ENCODE measurements at places on chromosomes 6 and 20. TPM values are rescaled to one million over a fixed set of nuclear protein-coding genes. Genes with fewer than 3 reads are reported as not detected.
A peak's percentile ranks its signal among the peaks of the same experiment; 100 is the strongest.

DNA sequence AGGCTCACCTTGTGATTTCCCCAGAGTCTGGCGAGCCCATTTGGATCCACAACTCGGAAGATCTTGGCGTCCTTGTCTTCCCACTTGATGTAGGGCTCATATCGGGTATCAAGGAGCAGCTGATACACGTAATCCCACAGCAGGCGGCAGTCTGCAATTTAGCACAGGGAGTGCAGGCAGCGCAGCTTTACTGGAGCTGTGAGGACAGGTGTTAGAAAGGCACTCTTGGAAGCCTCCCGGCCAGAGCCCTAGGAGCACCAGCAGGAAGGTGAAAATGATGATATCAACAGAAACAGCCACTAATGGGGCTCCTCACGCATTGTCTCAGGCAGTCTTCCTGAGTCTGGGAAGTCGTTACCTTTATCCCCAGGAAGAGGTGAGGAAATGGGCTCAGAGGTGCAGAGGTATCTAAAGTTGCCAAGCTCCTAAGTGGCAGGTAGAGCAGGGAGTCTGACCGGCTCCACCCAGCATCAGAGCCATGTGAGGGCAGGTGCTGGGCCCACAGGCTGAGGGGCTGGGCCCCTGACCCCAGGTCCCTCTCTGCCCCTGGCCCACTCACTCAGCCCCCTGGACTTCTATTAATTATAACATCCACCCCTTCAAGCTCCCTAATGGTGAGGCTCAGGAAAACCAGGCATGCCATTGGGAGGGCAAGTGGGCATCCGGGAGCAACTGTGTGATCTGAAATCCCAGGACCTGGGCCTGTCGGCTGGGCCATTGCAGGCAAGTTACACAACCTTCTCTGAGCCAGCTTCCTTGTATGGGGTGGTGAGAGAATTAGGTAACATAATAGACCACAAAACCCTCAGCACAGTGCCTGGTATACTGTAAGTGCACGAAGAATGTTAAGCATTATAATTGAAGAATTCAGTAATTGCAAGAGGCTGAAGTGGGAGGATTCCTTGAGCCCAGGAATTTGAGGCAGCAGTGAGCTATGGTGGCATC lies 18.3 kb downstream of the ETV7 start:
- H3K4me3 ChIP-seq = no peak overlapping the region
- H3K4me1 ChIP-seq = no peaks in the 10 kb centered on the region
- H3K36me3 ChIP-seq = no peaks in the 10 kb centered on the region
- no peak for DNase-seq

- H3K27me3 ChIP-seq = no peaks in the 10 kb centered on the region
- no peak for DNase-seq
- H3K4me1 ChIP-seq = no peaks in the 10 kb centered on the region
- H3K27ac ChIP-seq = no peak overlapping the region
Observed at GRCh38 chr6:54614499-54615195, 231.9 kb upstream of the FAM83B start.

GRCh38 chr20:62536871-62537401 lies 61.1 kb upstream of the GATA5 start:
- H3K36me3 ChIP-seq = no peaks in the 10 kb centered on the region
- no peak for DNase-seq
- no peak overlapping the region for H3K4me3 ChIP-seq
- H3K27ac ChIP-seq = no peak overlapping the region
- H3K4me1 ChIP-seq = no peaks in the 10 kb centered on the region

The SLC22A1 gene
- polyA plus RNA-seq = not detected

DNA sequence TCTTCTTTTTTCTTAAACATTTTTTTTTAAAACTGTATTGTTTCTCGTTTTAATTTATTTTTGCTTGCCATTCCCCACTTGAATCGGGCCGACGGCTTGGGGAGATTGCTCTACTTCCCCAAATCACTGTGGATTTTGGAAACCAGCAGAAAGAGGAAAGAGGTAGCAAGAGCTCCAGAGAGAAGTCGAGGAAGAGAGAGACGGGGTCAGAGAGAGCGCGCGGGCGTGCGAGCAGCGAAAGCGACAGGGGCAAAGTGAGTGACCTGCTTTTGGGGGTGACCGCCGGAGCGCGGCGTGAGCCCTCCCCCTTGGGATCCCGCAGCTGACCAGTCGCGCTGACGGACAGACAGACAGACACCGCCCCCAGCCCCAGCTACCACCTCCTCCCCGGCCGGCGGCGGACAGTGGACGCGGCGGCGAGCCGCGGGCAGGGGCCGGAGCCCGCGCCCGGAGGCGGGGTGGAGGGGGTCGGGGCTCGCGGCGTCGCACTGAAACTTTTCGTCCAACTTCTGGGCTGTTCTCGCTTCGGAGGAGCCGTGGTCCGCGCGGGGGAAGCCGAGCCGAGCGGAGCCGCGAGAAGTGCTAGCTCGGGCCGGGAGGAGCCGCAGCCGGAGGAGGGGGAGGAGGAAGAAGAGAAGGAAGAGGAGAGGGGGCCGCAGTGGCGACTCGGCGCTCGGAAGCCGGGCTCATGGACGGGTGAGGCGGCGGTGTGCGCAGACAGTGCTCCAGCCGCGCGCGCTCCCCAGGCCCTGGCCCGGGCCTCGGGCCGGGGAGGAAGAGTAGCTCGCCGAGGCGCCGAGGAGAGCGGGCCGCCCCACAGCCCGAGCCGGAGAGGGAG lies 580 bp downstream of the VEGFA start:
- H3K4me1 ChIP-seq = peaks cover 9% of the 10 kb centered on the region
- H3K36me3 ChIP-seq = no peaks in the 10 kb centered on the region
- H3K27ac ChIP-seq = peak overlapping the region; percentile 45
- H3K4me3 ChIP-seq = peak overlapping the region; percentile 73

The PAX1 gene
- not detected for polyA plus RNA-seq

DNA sequence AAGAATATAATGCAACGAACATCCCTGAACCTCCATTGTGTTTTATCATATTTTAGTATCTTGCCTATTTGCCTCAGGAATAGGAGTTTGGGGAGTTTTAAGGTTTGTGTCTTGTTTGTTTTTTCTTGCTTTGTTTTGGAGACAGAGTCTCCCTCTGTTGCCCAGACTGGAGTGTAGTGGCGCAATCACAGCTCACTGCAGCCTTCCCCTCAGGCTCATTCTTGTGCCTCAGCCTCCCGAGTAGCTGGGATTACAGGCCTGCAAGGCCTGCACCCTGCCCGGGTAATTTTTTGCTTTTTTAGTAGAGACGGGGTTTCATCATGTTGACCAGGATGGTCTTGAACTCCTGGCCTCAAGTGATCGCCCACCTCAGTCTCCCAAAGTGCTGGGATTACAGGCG lies 63.3 kb upstream of the CARMIL1 start:
- no peaks in the 10 kb centered on the region for H3K27me3 ChIP-seq
- no peak for DNase-seq
- no peak overlapping the region for H3K4me3 ChIP-seq
- no peak overlapping the region for H3K27ac ChIP-seq
- no peaks in the 10 kb centered on the region for H3K4me1 ChIP-seq
- H3K36me3 ChIP-seq = no peaks in the 10 kb centered on the region

DNA sequence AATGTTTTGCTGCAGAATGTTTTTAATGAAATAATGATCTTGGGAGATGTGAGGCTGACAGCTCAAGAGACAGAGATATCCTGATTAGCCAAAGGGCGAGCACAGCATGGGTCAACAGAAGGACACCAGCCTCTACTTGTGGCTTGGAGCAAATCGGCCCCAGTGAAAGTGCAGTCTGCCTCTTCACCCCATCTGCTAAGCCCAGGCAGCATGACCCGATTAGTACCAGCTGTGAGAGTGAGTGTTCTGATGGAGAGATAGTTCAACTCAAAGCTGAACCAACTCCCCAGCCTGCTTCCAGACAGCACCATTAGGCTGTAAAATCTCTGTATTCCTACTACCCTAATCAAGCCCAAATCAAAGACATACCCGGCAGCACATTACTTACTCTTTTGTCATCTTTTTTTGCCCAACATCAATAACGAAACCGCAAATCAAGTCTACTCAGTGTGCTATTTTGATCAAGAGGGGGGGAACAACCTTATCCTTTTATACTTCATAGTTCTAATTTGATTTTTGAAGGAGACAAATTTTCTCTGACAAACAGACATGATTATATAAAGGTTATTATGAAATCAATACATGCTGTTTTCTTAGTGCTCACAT lies 514.1 kb upstream of the NRSN1 start:
- no peaks in the 10 kb centered on the region for H3K27me3 ChIP-seq
- H3K27ac ChIP-seq = no peak overlapping the region
- no peak overlapping the region for H3K4me3 ChIP-seq

The PTCRA gene
- not detected for polyA plus RNA-seq

The SLC24A3 gene
- not detected for polyA plus RNA-seq

The PNLDC1 gene
- not detected for polyA plus RNA-seq

GRCh38 chr20:4546786-4547185 lies 174.9 kb upstream of the PRND start:
- no peak overlapping the region for H3K27ac ChIP-seq
- no peaks in the 10 kb centered on the region for H3K36me3 ChIP-seq
- no peaks in the 10 kb centered on the region for H3K4me1 ChIP-seq
- H3K4me3 ChIP-seq = no peak overlapping the region
- DNase-seq = no peak

DNA sequence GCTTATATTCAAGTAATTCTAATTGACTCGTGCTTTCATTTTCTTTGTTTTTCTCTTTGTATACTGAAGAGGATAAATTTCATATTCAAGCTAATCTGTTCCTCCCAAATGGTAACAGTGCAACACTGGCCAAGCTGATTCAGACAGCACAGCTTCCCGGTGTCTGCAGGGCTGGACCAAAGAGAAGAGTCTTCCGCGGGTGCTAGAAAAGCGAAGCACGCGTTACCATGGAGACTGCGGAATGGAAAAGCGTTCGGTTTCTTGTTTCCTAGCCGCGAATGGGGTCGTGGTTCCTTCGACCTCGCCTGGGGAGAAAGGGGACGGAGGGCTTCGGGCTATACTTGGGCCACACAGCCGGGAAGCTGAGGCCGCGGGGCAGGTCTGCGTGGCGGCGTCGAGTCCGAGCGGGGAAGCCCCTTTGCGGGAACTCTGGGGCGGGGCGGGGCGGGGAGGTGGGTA lies 6.2 kb upstream of the ZNF311 start:
- no peaks in the 10 kb centered on the region for H3K27me3 ChIP-seq
- peaks cover 4% of the 10 kb centered on the region for H3K4me1 ChIP-seq
- no peaks in the 10 kb centered on the region for H3K36me3 ChIP-seq
- peak; percentile 35 for DNase-seq
- H3K4me3 ChIP-seq = peak overlapping the region; percentile 33
- H3K27ac ChIP-seq = peak overlapping the region; percentile 51

- H3K27me3 ChIP-seq = no peaks in the 10 kb centered on the region
- no peaks in the 10 kb centered on the region for H3K36me3 ChIP-seq
- peak overlapping the region; percentile 98 for H3K27ac ChIP-seq
- no peak for DNase-seq
Observed at GRCh38 chr6:63635215-63635587, 401 bp upstream of the PHF3 start.

DNA sequence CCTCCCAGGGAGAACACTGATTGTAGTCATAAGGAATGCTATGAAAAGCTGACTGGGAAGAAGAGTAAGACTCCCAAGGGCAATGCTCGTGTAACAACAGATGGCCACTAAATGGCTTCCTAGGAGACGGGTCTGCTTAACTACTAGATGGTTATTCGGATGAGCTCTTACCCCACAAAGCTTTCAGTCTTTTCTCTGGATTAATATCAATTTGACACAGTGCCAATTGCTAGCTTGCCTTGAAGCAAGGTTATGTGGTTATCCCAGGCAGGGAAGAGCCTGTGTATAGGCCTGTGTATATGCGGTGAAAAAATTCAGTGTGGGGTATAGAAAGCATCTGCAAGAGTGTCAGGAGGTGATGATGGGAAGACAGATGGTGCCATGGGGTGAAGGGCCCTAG lies 86.4 kb upstream of the NOX3 start:
- no peak for DNase-seq
- no peaks in the 10 kb centered on the region for H3K36me3 ChIP-seq
- H3K27me3 ChIP-seq = no peaks in the 10 kb centered on the region

Measured in naive thymus-derived CD4-positive, alpha-beta T cell (primary cell).